Activated naive CD8-positive, alpha-beta T cell treated with anti-CD3 and anti-CD28 coated beads, Interleukin-2, amount 50 U/mL, for 24 hours (primary cell): ENCODE measurements at places on chromosomes 1 and 21.
A peak's percentile ranks its signal among the peaks of the same experiment; 100 is the strongest.

GRCh38 chr1:1398677-1399186, 403 bp downstream of the CCNL2 start:
- DNase-seq, result no peak

- no peak for DNase-seq
Observed at GRCh38 chr1:57401671-57402070, 22.2 kb downstream of the DAB1 start.

DNA sequence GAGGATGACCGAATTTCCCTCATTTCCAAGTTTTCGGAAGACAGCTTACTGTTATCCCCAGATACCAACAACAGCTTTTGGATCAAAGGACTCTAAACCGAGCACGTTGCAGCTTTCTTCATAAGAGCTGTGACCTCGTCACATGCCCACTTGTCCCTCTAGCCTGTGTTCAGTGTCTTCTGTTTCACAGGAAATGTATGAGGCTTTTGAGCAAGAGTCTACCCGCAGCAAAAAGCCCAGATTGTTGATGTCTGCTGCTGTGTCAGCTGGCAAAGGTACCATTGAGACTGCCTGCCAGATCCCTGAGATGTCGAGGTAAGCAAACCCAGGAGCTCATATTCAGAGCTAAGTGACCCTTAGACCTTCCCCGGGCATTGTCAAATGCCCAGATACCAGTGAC, 24.1 kb downstream of the CHI3L2 start:
- DNase-seq, result no peak

DNA sequence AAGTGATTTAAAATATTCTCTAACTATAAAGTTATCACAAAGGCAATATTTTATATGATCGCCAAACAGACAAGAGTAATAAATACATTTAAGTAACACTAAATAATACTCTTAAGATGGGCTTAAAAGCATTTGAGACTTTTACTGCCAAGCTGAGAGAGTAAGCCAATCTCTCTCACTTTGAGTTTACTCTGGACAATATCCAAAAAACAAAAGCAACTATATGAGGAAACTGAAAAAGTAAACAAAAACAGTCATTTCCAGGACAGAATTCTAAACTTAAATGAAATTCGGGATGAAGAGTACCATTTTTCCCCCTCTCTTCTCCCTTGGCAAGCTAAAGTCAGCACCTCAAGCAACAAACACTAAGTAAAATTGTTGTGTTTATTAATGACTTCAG, 173.2 kb downstream of the COP1 start:
- DNase-seq, result no peak

DNA sequence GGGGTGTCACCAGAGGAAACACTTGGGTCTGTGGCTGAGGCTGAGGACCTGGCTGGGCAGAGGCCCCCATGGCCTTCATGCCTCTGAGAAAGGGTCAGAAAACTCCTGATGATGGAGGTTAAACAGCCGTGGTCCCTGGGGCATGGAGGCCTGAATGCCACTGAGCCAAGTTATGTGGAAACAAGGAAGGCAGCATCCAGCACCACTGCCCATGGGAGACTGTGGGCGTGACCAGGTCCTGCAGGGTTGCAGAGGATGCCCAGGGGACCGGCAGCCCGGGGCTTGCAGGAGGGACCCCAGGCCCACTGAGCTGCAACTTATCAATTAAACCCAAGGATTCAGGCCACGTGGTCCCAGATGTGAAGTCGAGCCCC, 18.9 kb upstream of the COL6A2 start:
- no peak for DNase-seq

- no peak for DNase-seq
Observed at GRCh38 chr1:18103788-18104421, 3.7 kb upstream of the IGSF21 start.

GRCh38 chr1:9251501-9251900, 16.9 kb downstream of the H6PD start:
- DNase-seq, result no peak

DNA sequence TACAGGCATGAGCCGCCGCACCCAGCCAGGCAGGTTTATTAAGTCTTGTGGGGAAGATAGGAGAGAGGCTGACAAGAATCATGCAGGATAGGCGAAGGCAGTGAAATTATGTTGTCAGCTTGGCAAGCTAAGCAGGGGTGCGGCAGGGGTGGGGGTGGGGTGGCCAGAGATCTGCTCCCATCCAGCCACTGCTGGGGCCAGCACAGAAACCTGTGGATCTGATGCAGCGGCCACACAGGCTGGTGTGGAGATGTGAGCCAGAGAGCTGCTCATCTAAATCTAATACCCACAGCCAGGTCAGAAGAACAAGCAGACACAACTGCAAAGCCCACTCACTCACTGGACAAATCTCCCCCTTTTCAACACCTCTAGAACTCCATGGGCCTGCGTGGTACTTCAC, 68.7 kb downstream of the KCTD3 start:
- DNase-seq, result no peak

DNA sequence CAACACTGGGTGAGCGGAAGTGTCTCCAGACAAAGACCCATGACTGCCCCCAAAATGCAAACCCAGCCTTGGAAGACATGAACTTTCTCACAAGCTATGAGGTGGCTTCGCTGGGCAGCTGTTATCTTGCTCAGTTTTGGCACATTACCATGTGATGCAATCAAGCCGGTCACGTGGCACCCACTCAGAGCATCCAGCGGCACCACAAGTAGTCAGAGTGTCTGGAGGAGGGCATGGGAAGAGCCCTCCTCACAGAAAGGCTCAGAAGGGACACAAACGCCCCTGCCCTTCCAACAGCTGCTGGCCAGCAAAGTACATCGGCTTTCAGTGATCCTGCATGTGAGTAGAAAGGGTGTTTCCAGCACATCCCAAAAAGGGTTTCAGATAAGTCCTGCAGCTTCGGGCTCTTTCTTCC, 145.5 kb upstream of the IRF2BP2 start:
- no peak for DNase-seq

GRCh38 chr1:25197235-25197975, 34.9 kb downstream of the SYF2 start:
- no peak for DNase-seq

GRCh38 chr1:94821636-94822305, 1.6 kb downstream of the SLC44A3 start:
- no peak for DNase-seq

DNA sequence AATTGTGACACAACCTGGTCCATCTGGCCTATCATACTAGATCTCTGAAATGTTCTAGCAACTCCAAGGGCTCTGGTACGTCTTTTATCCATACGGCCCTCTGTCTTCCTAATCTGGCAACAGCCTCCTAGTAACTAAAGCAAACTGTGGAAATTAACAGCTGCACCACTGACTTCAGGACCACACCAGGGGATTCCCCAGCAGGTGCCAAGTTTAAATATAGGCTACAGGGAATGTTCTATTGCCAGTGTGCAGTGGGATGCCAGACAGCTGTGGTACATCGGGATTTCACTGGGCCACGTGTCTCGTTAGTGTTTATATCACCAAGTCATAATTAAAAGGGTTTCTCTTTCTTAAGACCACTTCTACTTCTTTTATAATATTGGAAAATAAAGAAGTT, 94.3 kb downstream of the RGS2 start:
- DNase-seq, result no peak

GRCh38 chr1:209989525-209989924, 51.5 kb downstream of the SYT14 start:
- no peak for DNase-seq

GRCh38 chr1:217180443-217180842, 450.4 kb downstream of the GPATCH2 start:
- no peak for DNase-seq

GRCh38 chr1:214326406-214326805, 45.4 kb downstream of the SMYD2 start:
- DNase-seq, result no peak

DNA sequence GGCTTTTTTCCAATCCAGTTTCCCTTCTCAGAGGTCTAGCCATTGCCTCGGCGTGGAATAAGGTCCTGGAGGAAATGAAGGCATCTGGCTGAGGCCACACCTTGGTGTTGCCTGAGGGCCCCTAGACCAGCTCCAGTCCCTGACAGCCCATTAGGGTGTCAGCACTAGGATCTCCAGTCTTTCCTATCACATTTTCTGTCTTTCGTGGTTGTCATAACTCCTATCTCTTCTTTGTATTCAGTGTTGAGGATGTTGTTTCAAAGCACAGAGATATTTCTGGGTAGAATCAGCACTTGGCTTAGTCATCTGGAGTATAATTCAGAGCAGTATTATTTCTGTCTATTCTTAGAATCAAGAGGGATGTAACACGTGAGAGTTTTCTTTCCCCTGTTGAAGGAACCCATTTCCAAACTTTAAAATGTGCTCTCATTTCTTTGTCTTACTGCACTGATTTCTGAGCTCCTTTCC, 844.3 kb downstream of the KCNT2 start:
- DNase-seq, result no peak

DNA sequence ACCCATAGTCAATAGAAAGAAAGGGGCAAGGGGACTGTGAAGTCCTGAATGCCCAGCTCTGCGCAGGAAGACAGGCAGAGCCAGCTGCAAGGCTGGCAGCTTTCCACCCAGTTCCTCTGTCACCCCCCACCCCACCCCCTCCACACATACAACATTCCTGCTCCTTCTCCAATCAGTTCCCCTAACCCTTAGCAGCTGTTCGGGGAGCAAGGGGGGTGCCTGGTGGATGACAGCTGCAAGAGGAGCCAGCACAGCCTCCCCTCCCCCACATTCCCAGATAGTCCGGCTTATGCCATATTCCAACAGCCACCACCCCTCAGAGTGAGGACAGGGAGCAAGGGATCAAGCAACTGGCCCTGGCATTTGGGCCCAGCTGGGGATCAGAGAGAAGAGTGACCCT, 9.7 kb downstream of the ARHGEF2 start:
- DNase-seq, result no peak

- DNase-seq, result no peak
Observed at GRCh38 chr1:111791776-111792175, 36.1 kb downstream of the DDX20 start.

DNA sequence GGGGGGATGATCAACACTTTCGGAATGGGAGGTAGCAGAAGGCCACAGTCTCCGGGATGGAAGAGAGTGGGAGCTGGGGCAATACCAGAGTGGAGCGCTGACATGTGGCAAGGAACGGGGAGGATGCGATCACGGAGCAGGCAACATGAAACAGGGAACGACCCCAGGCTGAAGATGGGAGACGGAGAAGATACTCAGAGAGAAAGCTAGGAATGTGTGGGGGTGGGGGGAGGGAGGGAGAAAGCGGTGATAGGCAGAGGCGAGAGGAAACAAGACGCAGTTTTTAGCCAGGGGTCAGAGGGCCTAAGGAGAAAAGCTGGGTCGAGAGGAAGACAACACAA, 577 bp downstream of the RAB3GAP2 start:
- DNase-seq, result peak; percentile 25

DNA sequence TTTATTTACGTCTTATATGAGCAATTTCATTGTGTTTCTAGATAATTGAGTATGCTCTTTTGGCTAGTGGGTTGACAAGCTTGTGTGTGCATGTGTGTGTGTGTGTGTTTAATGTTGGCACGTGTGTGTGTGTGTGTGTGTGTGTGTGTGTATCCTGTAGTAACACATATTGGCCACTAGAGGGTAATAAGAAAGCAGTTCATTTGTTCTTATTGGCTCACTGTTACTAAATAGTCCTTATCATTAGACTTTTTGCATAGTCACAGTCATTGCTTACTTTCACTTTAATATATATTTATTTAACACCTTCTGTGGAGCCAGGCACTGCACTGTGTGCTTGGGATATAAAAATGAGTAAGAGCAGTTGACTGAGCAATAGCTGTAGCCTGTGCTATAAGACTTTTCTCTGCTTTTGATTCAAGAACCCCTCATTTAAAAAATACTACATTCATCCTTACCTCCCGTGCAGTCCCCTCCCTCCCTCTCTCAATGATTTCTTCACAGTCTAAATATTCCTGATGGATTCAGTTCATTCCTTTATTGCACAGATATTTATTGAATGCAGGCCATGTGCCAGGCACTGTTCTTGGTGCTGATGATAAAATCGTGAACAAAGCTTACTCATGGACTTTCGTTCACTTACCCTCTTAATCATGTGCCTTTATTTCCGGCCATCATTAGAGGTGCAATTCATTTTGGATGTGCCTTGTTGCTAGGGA, 96.7 kb downstream of the DYRK1A start:
- no peak for DNase-seq

DNA sequence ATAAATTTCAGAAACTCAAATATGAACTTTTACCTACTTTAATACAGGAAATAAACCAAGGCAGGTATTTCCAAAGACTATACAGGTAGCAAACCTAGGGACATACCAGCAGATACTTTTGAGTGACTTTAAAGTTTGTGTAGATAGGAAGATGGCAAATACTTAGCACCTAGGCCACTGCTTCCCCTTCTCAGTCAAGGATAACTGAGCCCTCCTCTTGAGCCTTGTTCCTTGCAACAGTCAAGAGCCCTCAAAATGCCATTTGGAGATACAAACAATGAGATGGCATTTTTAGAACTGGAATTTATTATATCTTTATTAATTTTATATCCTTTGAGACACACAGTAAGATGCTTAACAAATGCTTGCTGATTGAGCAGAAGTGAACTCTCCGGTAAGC, 65.9 kb downstream of the LPGAT1 start:
- DNase-seq, result no peak

DNA sequence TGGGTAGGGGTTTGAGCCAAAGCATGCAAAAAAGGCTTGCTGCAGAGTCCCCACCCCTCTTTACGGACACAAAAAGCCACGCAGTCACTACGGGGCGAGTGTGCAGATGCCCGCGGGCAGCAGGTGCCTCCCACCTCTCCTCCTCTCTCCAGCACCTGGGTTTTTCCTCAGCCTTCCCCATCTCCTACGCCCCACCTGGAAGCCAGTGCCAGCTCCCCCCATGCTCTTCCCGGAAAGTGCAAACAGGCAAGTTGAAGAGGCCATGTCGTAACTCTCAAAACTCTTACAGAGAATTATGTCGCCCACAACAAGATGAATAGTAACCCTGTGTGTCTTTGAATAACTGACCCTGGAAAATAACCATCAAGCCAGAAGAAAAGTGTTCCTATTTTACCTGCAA, 82.5 kb downstream of the PDE9A start:
- DNase-seq, result no peak

GRCh38 chr1:30763651-30764248, 6.2 kb upstream of the LAPTM5 start:
- no peak for DNase-seq

- no peak for DNase-seq
Observed at GRCh38 chr1:84037758-84038611, 39.1 kb upstream of the TTLL7 start.

- no peak for DNase-seq
Observed at GRCh38 chr1:22729400-22729773, 18.7 kb downstream of the EPHB2 start.

DNA sequence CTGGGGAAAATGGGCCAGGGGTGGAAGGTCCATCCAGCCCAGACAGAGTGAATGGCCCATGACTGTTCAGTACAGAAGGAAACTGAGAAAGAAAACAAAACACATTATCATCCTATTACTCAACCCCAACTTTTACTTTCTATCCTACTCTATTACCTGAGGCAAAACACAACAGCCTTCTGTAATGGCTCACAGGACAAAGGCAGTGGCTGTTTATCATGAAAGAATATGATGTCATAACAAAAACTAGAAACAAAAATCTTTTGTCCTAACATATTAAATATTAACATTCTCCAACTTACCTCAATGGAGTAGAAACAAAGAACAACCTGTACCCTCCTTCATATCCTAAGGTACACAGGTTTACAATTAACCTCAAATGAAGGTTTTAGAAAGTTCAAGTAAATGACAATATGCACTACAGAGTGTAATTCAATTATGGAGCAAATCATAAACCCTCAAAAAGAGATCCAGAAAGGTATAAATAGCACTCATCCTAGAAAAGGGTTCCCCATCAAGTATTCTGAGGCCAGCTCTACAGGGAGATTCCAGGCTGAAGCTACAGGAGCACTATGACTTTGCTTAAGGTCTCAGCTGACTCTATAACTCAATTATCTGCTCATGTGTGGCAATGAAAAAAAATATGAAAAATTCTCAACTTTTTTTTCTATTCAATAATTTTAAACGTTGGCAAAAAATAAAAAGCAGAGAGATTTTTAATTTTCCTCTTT, 15.1 kb downstream of the ELK4 start:
- DNase-seq, result no peak
